Dermis blood vessel endothelial cell (primary cell): ENCODE measurements at places on chromosomes 3 and 15. TPM values are rescaled to one million over a fixed set of nuclear protein-coding genes. Genes with fewer than 3 reads are reported as not detected.
A peak's percentile ranks its signal among the peaks of the same experiment; 100 is the strongest.

The C3orf20 gene
- total RNA-seq: not detected in 2 replicates

The PRTG gene
- 2.6 and 7.5 TPM in 2 replicates for total RNA-seq

The ZNF660 gene
- total RNA-seq: 0.79 and 2.2 TPM in 2 replicates

The ACOX2 gene
- total RNA-seq: 0.70 and 1.5 TPM in 2 replicates

The SETD5 gene
- total RNA-seq: 48.0 and 73.4 TPM in 2 replicates

The MNS1 gene
- total RNA-seq: under 0.01 and 0.74 TPM in 2 replicates

- no peak for DNase-seq
Observed at GRCh38 chr3:131747466-131747865, 244.7 kb upstream of the MRPL3 start.

DNA sequence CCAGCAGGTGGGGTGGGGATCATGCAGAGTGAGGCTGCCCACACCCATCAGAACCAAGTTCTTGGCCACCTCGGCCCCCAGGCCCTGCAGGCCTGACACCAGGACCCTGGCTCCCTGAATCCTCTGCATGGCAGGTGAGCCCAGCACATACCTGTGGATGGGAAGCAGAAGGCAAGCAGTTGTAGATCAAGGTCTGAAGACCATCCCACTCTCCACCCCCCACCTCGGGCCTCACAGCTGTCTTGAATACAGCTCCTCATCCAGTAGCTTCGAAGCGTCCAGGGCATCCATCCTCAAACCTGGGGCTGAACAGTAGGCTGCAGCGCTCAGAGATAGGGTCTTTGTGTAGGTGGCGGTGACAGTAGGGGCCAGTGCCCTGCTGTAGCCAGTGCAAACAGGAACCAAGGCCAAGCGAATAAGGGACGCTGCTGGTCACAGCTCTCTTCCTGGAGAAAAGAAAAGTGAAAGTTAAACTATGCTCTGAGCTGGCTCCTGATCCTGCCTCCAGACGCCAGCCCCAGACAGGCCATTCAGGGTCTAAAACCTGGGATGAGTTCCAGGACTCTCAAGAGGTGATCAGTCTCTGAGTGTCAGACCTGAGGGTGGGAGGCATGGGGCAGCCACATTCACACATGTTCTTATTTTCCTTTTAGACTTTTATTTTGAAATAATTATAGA lies at the start of gene UBA7:
UBA7 (minus strand) TSS at position 457 of the 678 bp plus-strand sequence; CDS start at position 291, 166 bp downstream.
- peak; percentile 70 for DNase-seq

GRCh38 chr3:97959872-97960271 lies 12.4 kb downstream of the RIOX2 start:
- DNase-seq: no peak

DNA sequence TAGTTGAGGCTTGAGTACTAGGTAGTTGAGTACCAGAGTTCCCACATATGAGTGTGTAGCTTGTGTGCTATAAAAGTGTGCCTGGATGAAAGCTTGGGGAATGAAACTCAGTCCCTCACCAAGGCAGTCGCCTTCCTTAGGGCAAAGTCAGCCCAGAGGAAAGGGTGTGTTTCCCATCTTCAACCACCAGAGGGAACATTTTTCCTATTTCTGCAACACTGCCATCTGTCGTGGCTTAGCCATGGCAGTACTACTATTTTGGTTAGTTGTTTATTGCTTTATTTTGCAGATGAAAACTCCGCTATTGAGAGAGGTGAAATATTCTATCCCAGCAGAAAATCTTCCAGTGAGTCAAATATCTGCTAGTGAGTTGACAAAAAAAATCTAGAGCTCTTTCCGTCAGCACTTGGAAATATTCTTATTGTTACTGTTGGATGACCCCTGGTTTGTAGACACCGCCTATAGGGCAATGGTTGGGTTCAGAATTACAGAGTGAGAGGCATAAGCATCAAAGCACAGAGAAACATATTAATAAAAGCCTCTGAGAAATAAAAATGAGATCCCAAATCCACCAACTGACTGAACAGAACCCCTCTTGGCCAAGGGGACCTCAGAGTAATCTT lies 239.9 kb downstream of the CPNE4 start:
- DNase-seq: peak; percentile 78

DNA sequence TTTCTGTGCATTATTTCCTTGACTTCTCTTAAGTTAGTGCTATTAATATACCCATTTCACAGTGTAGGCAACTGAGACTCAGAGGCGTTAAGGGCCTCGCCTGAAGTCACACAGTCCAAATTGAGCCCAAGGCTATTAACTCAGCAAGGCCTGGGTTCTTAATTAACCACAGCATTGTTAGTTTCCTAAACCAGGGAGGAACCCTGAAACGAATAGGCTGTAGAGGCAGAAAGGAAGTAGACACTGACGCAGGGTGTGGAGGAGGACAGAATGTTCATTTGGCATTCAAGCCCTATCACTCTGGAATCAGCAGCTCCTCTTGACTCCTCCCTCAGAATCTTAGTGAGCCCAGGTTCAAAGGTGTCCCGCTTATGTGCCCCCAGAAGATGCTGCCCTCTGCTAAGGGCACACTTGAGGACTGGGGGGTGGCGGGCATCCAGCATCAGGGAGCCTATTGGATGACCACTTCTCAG lies 13.9 kb downstream of the ARHGEF3 start:
- no peak for DNase-seq

GRCh38 chr3:194988495-194989165 lies 282.3 kb downstream of the XXYLT1 start:
- DNase-seq: no peak

- DNase-seq: no peak
Observed at GRCh38 chr15:78044407-78045155, 32.9 kb downstream of the TBC1D2B start.
